Fibroblast of skin of abdomen (primary cell): ENCODE measurements at places on chromosomes 6 and 20.

- DNase-seq: no peak
Measured at GRCh38 chr6:44000164-44000842, 126.9 kb downstream of the MRPL14 start.

GRCh38 chr6:151067684-151068596 is 171.8 kb upstream of the AKAP12 start:
- DNase-seq: peak; percentile 79

DNA sequence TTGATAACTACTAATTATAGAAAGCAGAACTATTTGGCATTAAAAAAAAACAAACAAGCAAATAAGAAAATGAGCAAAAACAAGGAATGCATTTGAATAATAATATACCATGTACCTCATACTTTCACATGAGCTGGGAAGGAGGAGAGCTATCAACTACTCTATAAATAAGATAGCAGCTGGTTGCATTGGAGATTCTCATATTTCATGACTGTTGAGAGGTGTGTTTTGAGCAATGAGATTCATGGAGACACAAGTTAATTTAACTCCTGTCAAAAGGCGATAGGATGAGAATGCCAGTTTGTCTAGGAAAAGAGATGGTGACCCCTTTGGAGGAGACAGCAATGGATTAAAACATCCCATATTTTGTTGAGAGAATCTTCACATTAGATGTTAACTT is 348.8 kb upstream of the SPTLC3 start:
- no peak for DNase-seq

DNA sequence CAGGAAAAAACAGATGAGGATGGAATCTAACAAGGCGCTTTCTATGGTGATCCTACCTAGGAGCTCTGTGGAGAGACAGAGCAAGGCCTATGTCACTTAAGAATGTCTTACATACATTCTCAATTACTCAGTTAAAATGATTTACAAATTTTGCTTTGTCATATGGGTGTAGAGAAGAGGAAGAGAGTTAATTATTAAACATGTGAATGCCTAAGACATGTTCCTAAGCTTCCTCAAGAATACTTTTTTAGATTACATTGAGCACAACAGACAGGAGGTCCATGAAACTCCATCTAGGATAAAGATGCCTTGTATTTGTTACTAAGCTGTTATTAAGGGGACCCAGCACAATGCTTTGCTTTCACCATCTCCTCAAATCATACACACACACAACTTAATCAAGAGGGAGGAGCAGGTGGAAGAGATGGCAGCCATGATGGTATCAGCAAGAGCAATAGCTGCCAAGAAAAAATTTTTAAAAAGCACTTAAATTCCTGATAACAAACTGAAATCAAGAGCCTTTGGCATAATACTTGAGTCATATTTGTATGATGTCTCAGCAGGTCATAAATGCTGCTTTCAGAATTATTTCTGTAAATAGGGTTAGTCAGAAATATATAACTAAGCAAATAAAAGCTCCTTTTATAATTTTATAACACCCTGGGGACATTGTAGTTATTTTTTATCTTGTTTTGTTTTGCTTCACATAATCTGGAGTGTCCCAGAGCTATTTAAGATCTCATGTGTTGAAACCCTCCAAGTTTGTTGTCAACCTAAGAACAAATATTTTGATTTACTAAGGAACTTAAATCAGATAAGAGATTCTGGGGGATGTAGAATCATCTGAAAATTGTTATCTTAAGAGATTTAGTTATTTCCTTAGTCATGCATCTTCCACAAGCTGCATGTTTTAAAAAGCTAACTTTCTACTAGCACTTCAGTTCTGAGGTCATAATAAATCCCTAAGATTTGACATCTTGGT is 70.0 kb upstream of the CD2AP start:
- DNase-seq: no peak

DNA sequence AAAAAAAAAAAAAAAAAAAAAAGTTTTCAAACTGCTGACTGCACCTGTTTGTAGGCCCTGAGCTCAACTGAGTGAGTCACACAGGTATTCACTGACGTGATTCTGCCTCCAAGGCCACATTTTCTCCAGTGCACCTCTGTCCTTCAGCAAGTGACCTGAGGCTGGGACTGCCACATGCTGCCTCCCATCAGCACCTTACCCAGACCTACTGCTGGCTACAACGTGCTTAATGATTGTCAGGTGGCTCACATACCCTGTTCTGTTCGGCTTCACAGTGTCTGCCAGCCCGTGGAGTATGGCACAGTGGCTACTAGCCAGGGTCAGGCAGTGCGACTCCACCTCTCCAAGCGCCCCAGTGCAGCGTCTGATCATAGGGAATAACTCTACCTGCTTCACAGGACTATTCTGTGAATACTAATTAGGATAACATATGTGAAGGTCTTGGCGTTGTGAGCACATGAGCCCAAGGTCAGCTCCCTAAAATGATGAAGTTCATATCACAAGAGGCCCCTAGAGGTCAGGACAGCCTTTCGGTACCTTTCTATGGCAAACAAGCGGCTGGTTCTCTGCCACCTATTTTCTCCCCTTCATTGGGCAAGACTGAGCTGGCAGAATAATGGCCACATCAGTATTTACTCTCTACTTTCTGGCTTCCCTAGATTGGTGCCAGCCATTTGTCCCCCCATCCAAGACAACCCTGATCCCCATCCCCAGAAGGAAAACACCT is 28.1 kb downstream of the RIPOR3 start:
- DNase-seq: no peak

DNA sequence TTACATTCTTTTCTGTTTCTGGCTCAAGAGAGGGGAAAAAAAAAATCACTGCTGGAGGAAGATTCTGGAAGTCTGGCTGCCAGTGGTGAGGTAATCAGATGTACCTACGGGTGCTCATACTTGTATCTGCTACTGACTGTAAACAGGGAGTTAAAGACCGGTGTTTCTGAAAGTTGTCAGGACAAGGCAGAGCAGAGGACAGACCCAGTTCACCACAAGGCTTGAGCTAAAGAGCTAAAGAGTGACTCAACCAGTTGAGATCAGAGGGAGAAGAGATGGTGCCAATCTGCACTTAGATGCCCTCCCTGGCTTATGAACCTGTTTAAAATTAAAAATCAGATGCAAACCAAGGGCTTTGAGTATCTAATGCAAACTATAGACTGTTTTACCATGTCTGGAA is 55.4 kb downstream of the CEP162 start:
- DNase-seq: no peak

- peak; percentile 10 for DNase-seq
Measured at GRCh38 chr20:25508083-25508770, 77.1 kb downstream of the NINL start.

GRCh38 chr6:53830366-53830765 is 35.6 kb downstream of the LRRC1 start:
- DNase-seq: no peak

GRCh38 chr6:45500924-45501816 is 123.4 kb upstream of the SUPT3H start:
- DNase-seq: no peak

DNA sequence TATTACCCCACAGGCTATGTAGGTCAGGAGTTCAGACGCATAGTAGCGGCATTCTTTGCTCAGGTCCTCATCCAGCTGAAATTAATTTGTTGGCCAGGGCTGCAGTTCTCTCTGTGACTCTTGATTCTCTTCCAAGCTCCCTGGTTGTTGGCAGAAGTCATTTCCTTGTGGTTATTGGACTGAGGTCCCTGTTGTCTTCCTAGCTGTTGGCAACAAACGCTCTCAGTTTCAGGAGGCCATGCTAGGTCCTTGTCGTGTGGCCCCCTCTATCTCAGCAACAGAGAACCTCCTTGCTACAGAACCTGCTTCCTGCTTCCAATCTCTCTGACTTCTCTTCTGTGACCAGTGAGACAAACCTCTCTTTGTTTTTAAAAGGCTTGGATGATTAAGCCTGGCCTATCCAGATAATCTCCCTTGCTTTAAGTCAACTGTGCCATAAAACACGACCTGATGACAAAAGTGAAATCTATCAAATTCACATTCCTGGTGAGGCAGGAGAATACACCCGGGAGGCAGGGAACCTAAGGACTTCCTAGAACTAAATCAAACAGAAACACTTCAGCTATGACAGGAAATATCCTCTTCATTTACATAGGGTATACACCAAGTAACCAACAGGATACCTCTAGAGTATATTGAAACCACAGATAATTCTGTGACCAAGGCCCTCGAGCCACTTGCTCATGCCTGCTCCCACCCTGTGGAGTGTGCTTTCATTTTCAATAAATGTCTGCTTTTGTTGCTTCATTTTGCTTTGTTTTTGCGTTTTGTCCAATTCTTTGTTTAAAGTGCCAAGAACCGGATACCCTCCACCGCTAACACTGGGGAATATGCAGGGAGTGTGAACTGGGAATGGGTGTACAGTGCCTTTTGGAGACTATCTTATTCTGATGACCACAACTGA is 196.0 kb downstream of the BTBD3 start:
- DNase-seq: peak; percentile 92

GRCh38 chr6:3731700-3732099 is 19.8 kb downstream of the PXDC1 start:
- DNase-seq: no peak

GRCh38 chr6:116382587-116382986 is 11.8 kb downstream of the DSE start:
- no peak for DNase-seq

- DNase-seq: no peak
Measured at GRCh38 chr6:334536-335510, 42.5 kb downstream of the DUSP22 start.

- DNase-seq: no peak
Measured at GRCh38 chr6:37570482-37571133, 70.9 kb upstream of the CCDC167 start.

GRCh38 chr20:24059174-24059573 is 70.6 kb upstream of the GGTLC1 start:
- DNase-seq: no peak

DNA sequence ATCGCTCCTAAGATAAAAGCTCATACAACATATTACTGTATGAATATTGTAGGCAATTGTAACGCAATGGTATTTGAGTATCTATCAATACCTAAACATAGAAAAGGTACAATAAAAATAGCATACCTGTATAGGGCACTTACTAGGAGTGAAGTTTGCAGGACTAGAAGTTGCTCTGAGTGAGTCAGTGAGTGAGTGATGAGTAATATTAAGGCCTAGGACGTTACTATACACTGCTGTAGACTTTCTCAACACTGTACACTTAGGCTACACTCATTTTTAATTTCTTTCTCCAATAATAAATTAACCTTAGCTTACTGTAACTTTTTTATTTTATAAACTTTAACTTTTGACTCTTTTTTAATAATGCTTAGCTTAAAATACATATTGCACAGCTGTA is 546.9 kb downstream of the HACE1 start:
- DNase-seq: no peak

- DNase-seq: no peak
Measured at GRCh38 chr20:38875175-38875993, 50.8 kb upstream of the FAM83D start.

- peak; percentile 6 for DNase-seq
Measured at GRCh38 chr6:70413992-70414494, 735 bp downstream of the FAM135A start.

- DNase-seq: peak; percentile 72
Measured at GRCh38 chr20:8722277-8722928, 346.5 kb upstream of the PLCB4 start.

DNA sequence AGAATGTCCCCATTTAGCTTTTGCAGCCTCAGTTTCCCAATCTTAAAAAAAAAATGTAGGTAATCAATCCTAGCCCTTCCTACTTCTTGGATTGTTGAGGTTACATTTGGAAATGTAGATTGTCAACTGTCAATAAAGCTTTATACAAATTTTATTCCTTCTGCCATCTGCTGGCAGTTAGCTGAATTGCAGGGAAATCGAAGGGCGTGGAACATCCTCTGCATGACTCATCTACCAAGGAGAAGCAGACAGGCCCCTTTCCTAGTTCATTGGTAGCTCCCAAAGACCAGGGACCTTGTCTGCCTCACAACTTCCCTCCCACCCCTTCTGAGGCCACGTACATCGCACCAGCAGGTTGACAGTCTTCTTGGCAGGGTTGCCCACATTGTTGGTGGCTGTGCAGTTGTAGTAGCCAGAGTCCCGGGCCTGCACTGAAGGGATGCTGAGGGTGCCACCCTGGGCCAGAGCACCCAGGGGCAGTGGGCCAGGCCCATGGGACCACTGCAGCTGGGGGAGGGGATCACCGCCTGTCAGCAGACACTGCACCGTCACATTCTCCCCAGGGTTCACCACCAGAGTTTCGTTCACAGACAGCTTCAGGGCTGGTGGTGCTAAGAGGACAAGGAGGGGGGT is 43.6 kb downstream of the MDGA1 start:
- peak; percentile 21 for DNase-seq

GRCh38 chr6:155155787-155156447 is 107.9 kb upstream of the CLDN20 start:
- DNase-seq: no peak

DNA sequence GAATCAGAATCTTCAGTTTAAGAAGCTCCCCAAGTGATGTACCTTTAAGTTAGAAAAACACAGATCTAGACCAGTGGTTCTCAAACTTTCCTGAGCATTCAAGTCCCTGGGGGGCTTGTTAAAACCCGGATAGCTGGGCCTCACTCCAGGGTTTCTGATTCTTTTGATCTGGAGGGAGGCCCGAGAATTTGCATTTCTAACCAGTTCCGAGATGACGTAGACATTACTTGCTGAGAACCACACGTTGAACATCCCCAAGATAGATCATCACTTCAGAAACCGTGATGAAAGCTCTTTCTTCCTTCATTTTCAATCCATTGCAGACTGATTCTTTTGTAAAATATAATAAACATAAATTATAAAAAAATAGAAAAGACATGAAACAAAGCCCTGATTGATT is 40.7 kb upstream of the KIF16B start:
- no peak for DNase-seq

- no peak for DNase-seq
Measured at GRCh38 chr20:48395816-48396546, 431.8 kb downstream of the PREX1 start.

DNA sequence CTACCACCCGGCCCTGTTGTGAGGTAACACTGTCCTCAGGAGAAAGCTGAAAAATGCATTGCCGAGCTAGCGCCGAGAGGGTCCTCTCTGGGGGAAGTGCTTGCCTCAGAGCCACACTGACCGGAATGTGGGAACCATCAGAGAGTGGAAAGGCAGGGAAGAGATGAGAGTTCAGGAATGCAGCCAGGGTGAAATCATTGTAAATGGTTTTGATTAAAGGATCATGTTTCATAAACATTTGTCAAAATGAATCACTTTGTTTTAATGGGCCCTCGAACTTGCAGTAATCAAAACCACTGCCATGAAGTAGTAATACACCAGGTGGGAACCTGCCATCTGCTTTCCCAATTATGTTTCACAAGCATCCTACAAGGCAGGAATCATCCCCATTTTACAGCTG is 16.9 kb upstream of the IL17F start:
- peak; percentile 85 for DNase-seq

- peak; percentile 53 for DNase-seq
Measured at GRCh38 chr20:16020971-16021370, 552.3 kb downstream of the KIF16B start.

- DNase-seq: peak; percentile 58
Measured at GRCh38 chr20:35992713-35993335, 24.4 kb downstream of the CNBD2 start.
